AG20443 (cell line): ENCODE measurements at places on chromosomes 12 and 14.

DNA sequence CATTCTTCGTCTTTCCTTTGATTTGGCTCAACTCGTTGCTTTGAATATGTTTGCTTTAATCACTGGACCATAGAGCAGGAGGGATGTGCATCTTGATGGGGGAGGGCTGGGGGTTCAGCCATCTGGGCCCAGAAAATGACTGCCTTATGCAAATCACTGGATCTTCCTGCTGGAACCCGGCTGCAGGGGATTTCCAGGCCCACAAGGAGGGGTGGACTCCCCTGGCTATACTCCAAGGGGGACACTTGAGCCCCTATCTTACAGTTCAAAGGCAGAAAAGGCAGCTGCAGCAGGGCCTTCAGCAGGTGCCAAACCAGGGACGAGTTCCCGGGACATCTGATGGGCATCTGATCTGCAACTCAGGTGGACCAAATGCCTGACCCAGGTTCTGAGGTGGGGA, 122.5 kb downstream of the DICER1 start:
- no peak for DNase-seq

- DNase-seq = no peak
Observed at GRCh38 chr12:73225941-73226340, 953.8 kb downstream of the TRHDE start.

- no peak for DNase-seq
Observed at GRCh38 chr14:52325630-52326029, 11.5 kb downstream of the PTGER2 start.

GRCh38 chr14:83017296-83017695, 1483.6 kb upstream of the SEL1L start:
- no peak for DNase-seq

DNA sequence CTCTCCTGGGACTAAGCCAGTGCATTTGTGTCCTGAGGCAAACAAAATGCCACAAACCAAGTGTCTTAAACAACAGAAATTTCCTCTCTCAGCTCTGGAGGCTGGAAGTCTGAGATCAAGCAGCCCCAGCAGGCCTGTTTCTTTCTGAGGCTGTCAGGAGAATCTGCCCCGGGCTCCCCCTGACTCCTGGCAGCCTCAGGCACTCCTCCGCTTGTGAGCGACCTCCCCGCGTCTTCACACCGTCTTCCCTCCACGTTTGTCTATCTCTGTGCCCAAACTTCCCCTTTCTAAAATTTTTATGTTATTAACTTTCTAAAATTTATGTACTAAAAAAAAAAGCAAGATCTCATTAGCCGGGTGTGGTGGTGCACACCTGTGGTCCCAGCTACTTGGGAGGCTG, 59.7 kb downstream of the RIMBP2 start:
- DNase-seq = no peak

GRCh38 chr12:69583203-69583602, 2.1 kb upstream of the CCT2 start:
- DNase-seq = peak; percentile 11

- DNase-seq = peak; percentile 86
Observed at GRCh38 chr14:68794130-68794850, 1.4 kb upstream of the ZFP36L1 start.

DNA sequence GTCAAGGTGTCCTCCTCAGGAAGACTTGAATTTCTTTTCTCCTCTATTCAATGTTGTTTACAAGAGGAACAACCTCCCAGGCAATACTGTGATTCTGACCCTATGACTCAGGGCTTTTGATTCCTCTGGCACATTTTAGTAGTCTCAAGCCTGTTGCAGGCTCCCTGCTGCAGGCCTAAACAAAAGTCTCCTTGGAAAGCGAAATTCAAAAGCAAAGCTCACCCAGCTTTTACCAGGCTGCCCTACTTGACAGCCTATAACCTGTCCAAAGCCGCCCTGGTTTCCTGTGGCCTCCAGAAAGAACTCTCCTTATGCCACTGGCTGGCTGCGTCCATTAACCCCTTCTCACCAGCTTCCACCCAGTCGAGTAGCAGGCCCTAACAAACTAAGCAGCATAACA, 11.6 kb downstream of the FGD6 start:
- peak; percentile 79 for DNase-seq

- no peak for DNase-seq
Observed at GRCh38 chr14:79614448-79614847, 596.9 kb downstream of the DIO2 start.

- DNase-seq = no peak
Observed at GRCh38 chr14:95253039-95253630, 66.6 kb downstream of the CLMN start.

GRCh38 chr14:27065886-27066285, 468.1 kb upstream of the NOVA1 start:
- no peak for DNase-seq

GRCh38 chr12:57175428-57176138, 28.2 kb upstream of the LRP1-AS start:
- DNase-seq = peak; percentile 87

- DNase-seq = no peak
Observed at GRCh38 chr12:95200128-95200894, 17.0 kb downstream of the FGD6 start.

DNA sequence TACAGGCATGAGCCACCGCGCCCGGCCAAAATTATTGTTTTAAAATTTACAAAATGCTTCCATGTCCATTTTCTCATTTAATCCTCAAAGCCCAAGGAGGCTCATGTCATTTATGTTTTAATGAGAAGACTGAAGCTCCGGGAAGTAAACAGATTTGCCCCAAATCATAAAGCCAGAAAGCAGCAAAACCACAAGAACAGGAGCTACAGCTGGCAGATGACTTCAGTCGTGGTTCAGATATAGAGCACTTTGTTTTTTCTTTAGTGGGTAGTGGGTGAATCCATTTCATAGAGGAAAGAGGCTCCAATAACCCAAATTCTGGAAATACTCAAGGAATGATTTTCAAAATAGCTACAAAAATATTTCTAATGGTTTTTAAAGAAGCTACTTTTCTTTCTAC, 45.4 kb upstream of the VPS33A start:
- no peak for DNase-seq

GRCh38 chr14:74843653-74844052, 32.3 kb downstream of the PROX2 start:
- peak; percentile 76 for DNase-seq
